ENCODE measurements at places on chromosomes 16 and 17.

DNA sequence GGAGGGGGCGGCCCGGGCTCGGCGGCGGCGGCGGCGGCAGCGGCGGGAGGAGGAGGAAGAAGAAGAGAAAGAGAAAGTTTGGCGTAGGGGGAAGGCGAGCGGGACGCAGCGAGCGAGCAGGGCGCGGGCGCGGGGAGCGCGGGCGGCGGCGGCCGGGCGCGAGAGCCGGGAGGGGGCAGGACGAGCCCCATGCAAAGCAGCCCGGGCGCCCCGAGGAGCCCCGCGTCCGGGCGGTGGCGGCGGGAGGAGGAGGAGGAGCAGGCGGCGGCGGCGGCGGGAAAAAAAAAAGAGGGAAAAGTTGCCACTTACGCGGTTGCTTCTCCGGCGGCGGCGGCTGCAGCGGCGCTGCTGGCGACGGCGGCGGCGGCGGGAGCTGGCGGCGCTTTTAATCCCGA, 10.3 kb upstream of the ZFHX3 start:
- DNase-seq: no peak

- peak; percentile 61 for DNase-seq
These were observed 3.7 kb upstream of the CNP start for GRCh38 chr17:41962768-41963434.

DNA sequence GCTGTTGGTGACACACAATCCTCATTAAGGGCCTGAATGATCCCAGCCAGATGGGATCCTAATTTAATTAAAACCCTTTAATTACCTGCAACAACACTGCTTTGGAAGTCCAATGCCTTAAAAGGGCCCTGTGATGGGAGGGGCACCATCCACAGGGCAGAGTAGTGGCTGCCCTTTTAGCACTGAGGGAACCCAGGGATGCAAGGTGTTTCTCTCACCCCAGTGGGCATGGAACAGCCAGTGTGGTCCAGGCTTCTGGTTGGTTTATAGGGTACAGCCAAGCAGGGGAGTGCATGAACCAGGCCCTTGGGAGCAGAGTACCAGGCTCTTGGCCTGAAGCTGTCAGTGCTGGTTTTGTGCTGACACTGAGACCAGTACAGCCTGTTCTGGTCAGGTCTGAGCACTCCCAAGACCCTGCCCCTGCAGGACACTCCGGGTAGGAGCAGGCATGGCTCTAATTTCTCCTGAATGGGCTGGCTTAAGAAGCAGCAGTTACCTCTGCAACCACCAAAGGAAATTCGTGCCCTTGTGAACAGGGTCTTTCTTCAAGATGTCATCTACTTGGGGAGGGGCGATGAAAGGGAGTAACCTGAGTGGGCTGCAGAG, 9.9 kb downstream of the NXPH3 start:
- DNase-seq: no peak

GRCh38 chr17:74795327-74796020, 19.3 kb upstream of the NAT9 start:
- no peak for DNase-seq

DNA sequence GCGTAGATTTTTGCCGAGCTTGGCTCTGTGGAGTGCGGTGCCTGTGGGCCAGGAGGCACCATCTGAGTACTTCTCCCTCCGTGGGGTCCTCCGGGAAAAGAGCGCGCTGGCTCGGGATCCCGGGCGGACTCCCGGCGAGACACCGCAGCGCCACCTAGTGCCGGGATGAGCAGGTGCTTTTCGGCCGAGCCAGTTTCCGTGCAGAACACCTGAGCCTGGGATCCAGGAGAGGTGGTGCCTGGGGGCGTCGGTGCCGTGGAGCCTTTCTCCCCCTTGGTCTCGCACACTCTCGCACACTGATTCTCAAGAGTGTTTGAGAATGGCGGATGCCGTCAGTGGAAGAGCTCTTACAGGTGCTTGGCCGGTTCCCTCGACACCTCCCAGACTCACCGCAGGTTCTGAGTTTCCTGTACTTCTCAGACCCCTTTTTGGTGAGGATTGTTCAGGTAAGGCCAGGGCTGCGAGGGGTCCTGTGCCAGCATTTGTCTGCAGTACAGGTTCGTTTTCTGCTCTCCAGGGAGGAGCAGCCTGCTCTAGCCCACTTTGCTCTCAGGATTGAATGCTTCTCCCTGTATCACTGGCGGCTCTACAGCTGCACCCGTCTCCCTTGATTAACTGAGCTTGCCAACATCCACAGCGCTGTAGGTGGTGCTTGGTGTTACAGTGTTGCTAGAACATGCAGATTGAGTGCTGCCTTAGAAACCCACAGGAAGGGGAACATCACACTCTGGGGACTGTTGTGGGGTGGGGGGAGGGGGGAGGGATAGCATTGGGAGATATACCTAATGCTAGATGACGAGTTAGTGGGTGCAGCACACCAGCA, 23.3 kb downstream of the TBCD start:
- DNase-seq: no peak

DNA sequence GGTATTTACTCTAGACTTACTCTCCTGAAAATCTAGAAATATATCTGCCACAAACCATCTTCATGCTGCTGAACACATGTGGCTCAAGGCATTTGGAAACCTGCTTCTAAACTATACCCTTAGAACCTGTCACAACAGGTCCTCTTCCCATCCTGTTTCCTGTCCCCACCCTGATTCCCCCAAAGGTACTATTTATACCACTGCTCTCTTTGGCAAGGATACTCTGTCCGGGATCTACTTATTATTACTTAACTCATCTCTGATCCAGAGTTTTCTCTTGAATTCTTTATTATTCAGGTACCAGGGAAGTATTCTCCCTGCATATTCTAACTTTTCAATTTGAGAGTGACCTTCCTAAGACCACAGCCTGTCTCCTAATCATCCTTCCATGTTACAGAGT, 33.4 kb downstream of the TRAF4 start:
- no peak for DNase-seq

DNA sequence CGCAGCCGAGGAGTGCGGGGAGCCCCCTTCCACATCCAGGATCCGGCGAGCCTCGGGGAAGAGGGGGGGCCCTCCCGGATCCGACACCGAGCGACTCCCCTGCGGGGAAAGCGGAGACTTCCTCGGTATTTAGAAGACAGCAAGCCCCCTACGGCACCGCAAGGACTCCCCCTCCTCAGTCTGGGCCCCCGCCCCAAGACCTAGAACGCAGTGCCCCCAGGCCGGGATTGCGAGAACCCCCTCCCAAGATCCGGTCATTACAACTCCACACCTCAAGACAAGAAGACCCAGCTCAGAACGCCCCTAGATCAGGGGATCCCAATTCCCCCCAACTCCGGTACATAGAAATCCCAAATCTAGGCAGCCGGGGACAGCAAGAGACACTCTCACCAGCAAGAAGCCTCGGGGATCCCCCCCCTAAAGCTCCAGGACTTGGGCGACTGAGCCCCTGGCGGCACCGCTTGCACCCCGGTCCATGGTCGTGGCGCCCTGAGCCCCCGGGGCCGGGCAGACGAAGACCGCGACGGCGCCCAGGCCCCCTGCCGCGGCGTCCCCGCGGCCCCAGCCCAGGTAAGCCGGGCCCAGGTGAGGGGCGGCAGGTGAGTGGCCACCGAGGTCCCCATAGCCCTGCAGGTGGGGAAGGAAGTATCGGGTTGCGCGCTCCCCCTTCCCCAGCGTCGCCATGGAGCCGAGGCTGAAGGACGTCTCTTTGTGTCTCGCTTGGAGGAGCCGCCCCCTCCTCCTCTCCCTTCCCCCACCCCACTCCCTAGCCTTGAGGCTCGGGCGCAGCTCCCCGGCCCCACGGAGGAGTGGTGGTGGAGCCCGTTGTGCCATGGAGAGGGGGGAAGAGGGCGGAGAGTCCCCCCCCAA, 641 bp downstream of the SBK1 start:
- DNase-seq: peak; percentile 42

GRCh38 chr17:42536372-42537155, 523 bp downstream of the NAGLU start:
- DNase-seq: peak; percentile 57

- no peak for DNase-seq
These were observed 9.9 kb downstream of the CCDC102A start for GRCh38 chr16:57526498-57526897.

GRCh38 chr16:25747160-25747758, 55.5 kb downstream of the HS3ST4 start:
- DNase-seq: no peak

- no peak for DNase-seq
These were observed 5.2 kb downstream of the ARSG start for GRCh38 chr17:68296217-68297191.

GRCh38 chr16:88681084-88681680, 5.1 kb downstream of the SNAI3 start:
- DNase-seq: peak; percentile 26

DNA sequence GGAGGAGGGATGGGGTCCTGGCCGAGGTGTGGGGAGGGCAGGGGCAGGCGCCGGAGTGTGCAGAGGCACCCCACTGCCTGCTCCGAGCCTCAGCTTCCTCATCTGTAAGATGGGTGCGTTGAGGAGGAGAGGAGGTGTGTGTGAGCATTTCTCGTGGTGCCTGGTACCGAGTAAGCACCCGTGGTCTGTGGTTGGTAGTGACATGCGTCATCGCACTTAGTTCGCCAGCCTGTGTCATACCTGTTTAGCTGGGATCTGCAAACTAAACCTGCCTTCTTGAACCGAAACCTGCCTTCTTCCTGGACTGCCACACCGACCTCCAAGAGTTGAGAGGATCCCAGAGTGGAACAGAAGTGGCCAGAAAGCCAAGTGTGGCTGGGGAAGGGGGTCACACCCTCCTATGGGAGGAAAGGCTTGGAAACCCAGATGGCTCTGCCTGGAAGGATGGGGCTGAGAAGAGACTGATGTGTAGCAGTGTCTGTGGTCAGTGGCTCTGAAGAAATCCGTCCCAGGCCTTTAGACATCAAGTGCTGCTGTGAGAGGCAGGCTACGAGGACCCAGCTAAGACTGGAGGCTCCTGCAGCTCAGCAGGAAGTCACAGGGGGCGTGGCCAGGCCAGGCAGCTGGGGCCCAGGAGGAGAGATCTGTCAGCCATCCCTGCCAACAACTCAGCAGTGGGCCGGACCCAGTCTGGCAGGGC, 162.6 kb upstream of the PLCG2 start:
- no peak for DNase-seq

- DNase-seq: no peak
These were observed 667.4 kb upstream of the SALL1 start for GRCh38 chr16:51818342-51818944.

- DNase-seq: no peak
These were observed 44.7 kb upstream of the RPL38 start for GRCh38 chr17:74158761-74159160.

DNA sequence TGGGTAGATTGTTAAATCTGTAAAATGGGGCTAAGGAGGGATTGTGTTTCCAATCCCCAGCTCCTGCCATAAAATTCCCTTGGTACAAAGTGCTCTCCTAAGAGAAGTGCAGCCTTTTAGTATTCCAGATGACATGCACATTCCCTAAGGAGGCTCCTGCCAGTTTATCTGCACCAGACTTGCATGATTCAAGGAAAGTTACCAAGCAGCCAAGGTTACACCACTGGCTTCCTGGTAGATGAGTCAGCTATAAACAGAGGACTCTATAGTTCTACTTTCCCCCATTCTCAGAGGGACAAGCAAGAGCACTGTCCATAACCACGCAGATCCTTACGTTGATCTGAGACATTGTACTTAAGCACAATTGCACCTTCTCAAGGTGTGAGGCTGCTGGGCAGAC, 1.9 kb downstream of the CALB2 start:
- no peak for DNase-seq

GRCh38 chr16:82753821-82754220, 127.1 kb downstream of the CDH13 start:
- no peak for DNase-seq

- no peak for DNase-seq
These were observed 57.8 kb downstream of the WSB1 start for GRCh38 chr17:27351759-27352158.

GRCh38 chr17:2178798-2179501, 124.0 kb downstream of the HIC1 start:
- no peak for DNase-seq

GRCh38 chr17:76383546-76384221, 725 bp upstream of the SPHK1 start:
- DNase-seq: no peak

GRCh38 chr16:58205276-58206036, 7.5 kb upstream of the CSNK2A2 start:
- DNase-seq: no peak

- no peak for DNase-seq
These were observed 27.6 kb downstream of the TRAP1 start for GRCh38 chr16:3689731-3690130.

DNA sequence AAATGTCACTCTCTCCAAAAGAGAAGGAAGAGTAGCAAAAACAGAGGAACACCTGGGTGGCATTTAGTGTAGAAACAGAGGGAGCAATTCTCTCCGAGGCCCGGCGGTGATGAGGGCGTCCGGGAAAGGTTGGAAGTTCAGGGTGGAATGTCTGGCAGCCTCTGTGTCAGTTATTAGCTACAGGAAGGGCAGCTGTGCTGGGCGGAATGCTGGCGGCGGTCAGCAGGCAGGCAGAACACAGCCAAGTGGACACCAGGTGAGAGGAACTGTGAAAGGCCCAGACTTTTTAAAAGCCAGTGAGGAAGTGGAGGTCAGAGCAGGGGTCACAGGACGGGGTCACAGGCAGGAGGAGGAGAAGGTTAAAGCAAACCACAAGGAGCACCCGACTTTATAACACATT, 238.1 kb downstream of the NTN1 start:
- DNase-seq: no peak

DNA sequence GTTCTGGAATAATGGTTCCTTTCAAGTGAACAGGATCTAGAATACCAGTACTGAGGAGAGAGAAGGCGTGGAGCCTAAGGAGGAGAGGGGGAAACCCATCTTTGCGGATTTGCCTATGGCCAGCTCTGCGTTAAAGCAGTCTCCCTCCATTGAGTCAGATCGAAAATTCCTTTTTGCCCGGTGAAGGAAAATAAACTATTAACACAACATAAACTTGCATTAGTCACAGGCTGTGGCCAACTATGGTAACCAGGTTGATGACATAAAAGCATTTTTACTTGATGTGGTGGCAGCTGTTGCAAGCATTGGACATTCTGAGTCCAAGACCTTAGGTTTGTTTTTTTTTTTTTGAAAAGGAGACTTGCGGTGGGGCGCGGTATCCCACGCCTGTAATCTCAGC, 8.9 kb downstream of the LDAF1 start:
- no peak for DNase-seq

GRCh38 chr17:46947216-46947615, 24.3 kb downstream of the GOSR2 start:
- DNase-seq: no peak

- no peak for DNase-seq
These were observed 149.3 kb downstream of the CLEC16A start for GRCh38 chr16:11093572-11094074.
